ENCODE measurements at places on chromosomes 4 and X. TPM values are rescaled to one million over a fixed set of nuclear protein-coding genes. Genes with fewer than 3 reads are reported as not detected.

PPP1R2C gene
- total RNA-seq = not detected

CFP gene
- total RNA-seq = 0.14 TPM

ZNF674 gene
- 2.9 TPM for total RNA-seq

ZBTB49 gene
- total RNA-seq = 2.6 TPM

AWAT2 gene
- not detected for total RNA-seq

RBMXL3 gene
- not detected for total RNA-seq

DMP1 gene
- total RNA-seq = not detected

GAGE12F gene
- total RNA-seq = not detected

MSANTD1 gene
- not detected for total RNA-seq

GPR82 gene
- not detected for total RNA-seq

PNMA6A gene
- 4.6 TPM for total RNA-seq

SATL1 gene
- not detected for total RNA-seq

DUSP21 gene
- total RNA-seq = not detected

NOX1 gene
- not detected for total RNA-seq

AIMP1 gene
- 44.5 TPM for total RNA-seq

CXCR3 gene
- total RNA-seq = 0.15 TPM

CYBB gene
- not detected for total RNA-seq

ERAS gene
- total RNA-seq = 0.19 TPM

HMGB3 gene
- total RNA-seq = 224 TPM

APBB2 gene
- total RNA-seq = 7.8 TPM

DDIT4L gene
- total RNA-seq = 0.32 TPM

PLP2 gene
- total RNA-seq = 438 TPM

RPA4 gene
- total RNA-seq = 0.16 TPM

MAP3K15 gene
- 2.2 TPM for total RNA-seq

RAP2C gene
- 32.2 TPM for total RNA-seq

CACNA1F gene
- not detected for total RNA-seq

RAB9B gene
- total RNA-seq = not detected

PWWP3B gene
- total RNA-seq = not detected

STATH gene
- total RNA-seq = not detected

CHIC1 gene
- total RNA-seq = 4.8 TPM

P2RY8 gene
- not detected for total RNA-seq

GLRA2 gene
- total RNA-seq = not detected

IGSF1 gene
- total RNA-seq = 0.47 TPM

CNKSR2 gene
- total RNA-seq = 3.1 TPM

GIMD1 gene
- not detected for total RNA-seq

PDZD4 gene
- total RNA-seq = 3.6 TPM

PFKFB1 gene
- total RNA-seq = 0.11 TPM

TDO2 gene
- 0.73 TPM for total RNA-seq

FHDC1 gene
- 0.79 TPM for total RNA-seq

MAGEC2 gene
- total RNA-seq = not detected

DYNLT3 gene
- 21.2 TPM for total RNA-seq

ZNF330 gene
- 32.6 TPM for total RNA-seq

SH2D1A gene
- total RNA-seq = not detected

AADAT gene
- 9.1 TPM for total RNA-seq

ADH1C gene
- total RNA-seq = not detected

CCSER1 gene
- not detected for total RNA-seq

PDE5A gene
- total RNA-seq = 0.34 TPM

JCHAIN gene
- 0.13 TPM for total RNA-seq

CT45A1 gene
- total RNA-seq = not detected

RENBP gene
- total RNA-seq = not detected

RNF175 gene
- total RNA-seq = not detected

CFI gene
- 0.72 TPM for total RNA-seq

HELT gene
- total RNA-seq = not detected

PAGE2B gene
- total RNA-seq = not detected

GUF1 gene
- total RNA-seq = 10.9 TPM

MXRA5 gene
- total RNA-seq = not detected

BEND2 gene
- not detected for total RNA-seq

FAM149A gene
- 0.98 TPM for total RNA-seq

CSAG3 gene
- total RNA-seq = not detected
